ENCODE measurements at places on chromosomes 1 and 21.
A peak's percentile ranks its signal among the peaks of the same experiment; 100 is the strongest.

DNA sequence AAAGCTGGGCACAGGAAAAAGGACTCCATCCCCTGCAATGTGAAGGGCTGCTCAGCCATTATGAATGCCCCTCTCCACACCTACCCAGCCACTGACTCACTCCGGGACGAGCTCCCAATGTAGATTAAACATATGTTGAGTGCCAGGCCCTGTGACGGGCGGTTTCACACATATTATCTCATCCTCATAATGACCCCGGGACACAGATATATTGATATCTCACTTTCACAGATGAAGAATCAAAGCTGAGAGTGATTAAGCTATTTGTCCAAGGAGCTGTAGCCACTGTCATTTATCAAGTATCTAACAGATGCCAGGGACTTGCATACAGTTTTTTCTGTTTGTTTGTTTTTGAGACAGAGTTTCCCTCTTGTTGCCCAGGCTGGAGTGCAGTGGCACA lies 35.0 kb upstream of the SLC30A1 start:
- DNase-seq = no peak

GRCh38 chr1:43530483-43531106 lies at the start of gene PTPRF:
Gene PTPRF, plus strand, starts transcription at chr1:43530883. Its CDS starts 14,193 bp downstream, at chr1:43545076.
- DNase-seq = peak; percentile 62

GRCh38 chr1:20411196-20411980 lies 74.6 kb downstream of the CAMK2N1 start:
- DNase-seq = peak; percentile 89

DNA sequence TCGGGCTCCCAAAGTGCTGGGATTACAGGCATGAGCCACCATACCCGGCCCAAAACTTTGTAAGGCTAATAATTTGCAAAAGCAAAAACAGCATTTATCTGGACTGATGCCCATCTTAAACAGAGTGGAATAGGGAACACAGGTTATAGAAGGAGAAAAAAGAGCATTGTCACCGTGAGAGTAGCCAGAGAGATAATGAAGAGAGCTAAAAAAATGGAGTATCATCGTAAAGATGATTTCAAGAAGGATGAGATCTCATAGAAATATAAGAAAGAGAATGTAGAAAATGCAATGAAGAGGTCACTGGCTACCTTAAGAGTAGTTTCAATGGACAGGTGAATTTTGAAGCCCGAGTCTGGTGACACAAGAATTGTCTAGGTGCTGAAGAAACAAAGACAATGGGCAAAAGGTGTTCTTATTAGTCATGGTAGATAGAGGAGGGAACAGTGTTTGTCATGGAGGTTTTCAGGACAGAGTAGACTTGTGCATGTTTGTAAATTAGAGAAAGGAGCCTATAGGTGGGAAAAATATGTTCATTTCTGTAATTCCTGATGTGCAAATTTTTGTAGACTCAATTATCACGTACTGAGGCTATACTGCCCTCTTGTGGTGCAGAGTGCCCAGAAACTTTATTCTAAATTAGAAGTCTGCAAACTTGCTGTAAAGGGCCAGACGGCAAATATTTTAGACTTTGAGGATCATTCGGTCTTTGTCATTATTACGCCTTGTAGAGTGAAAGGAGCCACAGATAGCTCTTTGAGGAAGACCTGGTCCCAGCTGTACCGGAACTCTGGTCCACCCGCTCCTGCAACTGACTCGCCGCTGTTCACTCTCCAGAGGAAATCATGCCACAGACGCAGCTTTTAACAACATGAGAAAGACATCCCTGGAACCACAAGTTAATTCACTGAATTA lies 8.1 kb upstream of the TMEM183A start:
- DNase-seq = peak; percentile 65

DNA sequence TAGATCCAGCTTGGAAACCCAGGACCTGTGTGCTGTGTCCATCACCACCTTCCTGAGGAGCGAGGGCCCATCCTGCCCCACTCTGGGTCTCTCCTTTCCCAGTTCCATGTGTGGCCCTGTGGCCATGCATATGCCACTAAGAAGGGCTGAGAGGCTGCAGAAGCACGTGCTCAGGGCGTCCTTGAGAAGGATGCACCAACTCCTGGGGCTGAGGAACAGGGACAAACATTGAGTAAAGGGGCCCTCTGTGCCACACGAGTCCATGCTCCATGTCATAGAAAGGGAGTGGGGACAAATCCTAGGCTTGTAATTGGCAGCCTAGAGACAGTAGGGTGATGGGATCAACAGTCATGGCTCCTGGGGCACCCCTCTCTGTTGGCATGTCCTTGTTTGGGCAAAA lies 8.4 kb downstream of the ETV3L start:
- no peak for DNase-seq

GRCh38 chr21:36141513-36141925 lies 6.6 kb downstream of the CBR3 start:
- peak; percentile 99 for DNase-seq

DNA sequence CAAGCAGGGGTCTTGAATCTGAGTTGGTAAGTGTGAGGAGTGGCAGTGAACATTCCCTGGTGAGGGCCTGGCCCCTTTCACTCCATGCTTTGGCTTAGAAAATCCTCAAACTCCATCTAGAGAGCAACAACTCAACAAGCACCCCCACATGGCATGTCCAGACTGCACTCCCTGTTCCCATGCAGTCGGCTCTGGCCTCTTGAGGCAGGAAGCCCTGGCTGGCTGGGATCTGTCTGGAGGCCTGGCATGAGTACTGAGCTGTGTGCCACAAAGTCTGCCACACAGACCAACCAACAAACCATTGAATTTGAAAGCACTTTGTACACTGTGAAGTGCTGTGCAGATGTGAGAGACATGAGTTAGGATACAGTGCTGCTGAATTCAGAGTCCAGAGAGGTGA lies 25.2 kb downstream of the COA7 start:
- DNase-seq = peak; percentile 59

DNA sequence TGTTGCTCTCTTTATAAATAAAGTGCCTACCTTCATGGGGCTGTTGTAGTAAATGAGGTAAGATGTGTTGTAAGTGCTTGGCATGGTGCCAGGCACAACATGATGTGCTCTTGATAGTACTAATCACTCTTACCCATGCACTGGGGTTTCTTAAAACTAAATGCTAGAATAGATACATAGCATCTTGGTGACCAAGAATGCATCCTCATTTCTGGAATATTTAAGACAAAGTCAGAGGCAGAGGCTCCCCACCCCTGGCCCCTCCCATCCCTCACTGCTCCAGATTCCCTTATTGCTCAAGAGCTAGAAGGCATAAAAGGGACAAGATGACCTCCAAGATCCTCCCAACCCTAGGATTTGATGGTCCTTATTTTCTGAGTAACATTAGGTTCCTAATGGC lies 61.3 kb downstream of the GLUL start:
- peak; percentile 79 for DNase-seq

- DNase-seq = no peak
These were observed 87.8 kb downstream of the GLUL start for GRCh38 chr1:182303778-182304177.

GRCh38 chr1:172497230-172497629 lies 35.7 kb upstream of the SUCO start:
- DNase-seq = peak; percentile 62

DNA sequence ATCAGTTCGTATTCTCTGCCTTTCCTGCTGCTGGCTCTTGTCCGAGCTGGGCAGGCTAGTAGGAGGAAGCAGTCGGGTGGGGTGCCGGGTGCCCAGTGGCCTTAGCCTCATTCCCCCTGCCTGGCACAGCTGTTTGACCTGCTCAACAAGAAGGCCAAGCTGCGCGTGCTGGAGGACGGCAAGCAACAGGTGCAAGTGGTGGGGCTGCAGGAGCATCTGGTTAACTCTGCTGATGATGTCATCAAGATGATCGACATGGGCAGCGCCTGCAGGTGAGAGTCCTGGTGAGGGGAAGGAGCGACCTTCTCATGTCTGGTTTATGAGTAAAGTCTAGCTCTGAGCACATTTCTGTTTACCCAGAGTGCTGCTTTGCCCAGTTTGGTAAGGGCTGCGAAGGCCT lies 16.3 kb upstream of the RPS8 start:
- no peak for DNase-seq

DNA sequence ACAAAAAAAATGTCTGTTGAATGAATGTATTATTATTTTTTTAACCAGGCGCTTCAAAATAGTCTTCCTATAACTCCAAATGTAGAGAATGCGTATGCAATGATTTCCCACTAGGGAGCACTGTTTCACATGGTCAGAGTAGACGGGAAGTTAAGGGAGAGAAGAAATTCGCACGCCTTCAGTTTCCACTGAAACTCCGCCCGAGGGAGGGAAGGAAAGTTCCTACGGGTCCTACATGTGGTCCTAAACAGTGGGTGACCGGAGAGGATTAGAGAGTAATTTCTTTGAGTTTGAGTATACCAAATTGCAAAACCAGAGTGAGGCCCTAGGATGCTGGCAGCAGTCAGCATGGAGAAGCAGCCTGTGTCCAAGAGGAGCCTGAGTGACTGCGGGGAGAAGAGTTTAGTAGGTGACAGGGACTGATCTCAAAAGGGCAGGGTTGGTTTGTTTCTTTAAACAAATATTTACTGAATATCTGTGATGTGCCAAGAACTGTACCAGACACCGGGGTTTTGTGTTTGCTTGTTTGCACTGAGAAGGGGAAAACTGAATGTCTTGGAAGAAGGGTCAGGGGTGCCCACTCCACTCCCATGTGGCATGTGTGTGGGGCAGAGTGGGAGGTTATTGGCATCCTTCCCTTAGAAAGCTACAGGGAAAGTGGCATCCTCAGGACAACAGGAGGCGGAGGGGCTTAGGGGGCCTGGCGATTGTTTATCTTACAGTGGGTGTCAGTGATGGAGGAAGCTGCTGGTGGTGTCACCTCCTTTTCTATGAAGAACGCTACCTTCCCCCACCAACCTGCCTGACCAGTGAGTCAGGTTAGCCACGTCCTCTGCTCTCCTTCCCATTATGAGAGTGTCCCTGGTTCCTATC lies 22.8 kb downstream of the RNU5D-1 start:
- peak; percentile 66 for DNase-seq

DNA sequence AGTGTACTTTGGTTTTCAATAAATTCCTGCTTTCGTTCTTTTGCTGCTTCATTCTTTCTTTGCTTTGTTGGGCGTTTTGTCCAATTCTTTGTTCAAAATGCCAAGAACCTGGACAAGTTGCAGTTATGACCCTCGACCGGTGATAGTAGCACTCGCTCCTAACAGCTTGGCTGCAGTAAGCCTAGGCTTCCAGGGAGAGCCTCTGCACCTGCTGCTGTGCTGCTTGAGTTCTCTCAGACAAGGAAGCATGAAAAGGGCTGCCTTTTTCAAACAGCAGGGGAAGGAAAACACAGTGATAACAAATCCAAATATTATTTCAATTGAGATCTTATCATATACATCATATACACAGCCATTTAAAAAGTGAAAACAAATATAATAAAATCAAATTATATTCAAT lies 12.8 kb upstream of the RIPK4 start:
- DNase-seq = no peak
